ENCODE measurements at places on chromosomes 16 and 17. TPM values are rescaled to one million over a fixed set of nuclear protein-coding genes. Genes with fewer than 3 reads are reported as not detected.
A peak's percentile ranks its signal among the peaks of the same experiment; 100 is the strongest.

GRCh38 chr16:55834049-55834448 lies 1.2 kb upstream of the CES1 start:
- no peak for DNase-seq

DNA sequence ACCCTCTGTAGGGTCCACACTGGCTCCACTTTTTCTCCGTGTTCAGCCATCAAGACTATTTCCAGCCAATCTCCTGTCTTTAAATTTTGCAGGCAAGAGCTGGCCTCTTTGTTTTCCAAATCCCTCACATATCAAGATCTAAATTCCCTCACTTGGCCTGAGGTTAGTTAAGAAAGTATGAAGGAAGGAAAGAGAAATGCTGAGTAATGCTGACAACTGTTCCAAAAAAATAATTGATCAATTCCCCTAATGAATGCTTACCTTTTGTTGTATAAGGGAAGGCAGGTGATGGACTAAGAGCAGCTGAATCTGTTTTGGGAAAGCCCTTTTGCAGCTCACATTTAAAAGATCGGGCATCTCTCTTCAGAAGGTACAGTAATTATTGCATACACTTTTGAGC lies 105.1 kb upstream of the KCNJ16 start:
- DNase-seq = no peak

CCL1 gene
- not detected for total RNA-seq

- DNase-seq = peak; percentile 93
Observed at GRCh38 chr16:30805370-30806169, 18.6 kb upstream of the ZNF629 start.

- DNase-seq = no peak
Observed at GRCh38 chr17:6797718-6798351, 21.8 kb downstream of the FBXO39 start.

- DNase-seq = no peak
Observed at GRCh38 chr17:77726549-77727006, 231.9 kb upstream of the TNRC6C start.

ZNF385C gene
- total RNA-seq = 0.63 TPM

PPY gene
- not detected for total RNA-seq

- no peak for DNase-seq
Observed at GRCh38 chr16:14354561-14355351, 275.3 kb downstream of the PARN start.

Measured in hepatocyte (in vitro differentiated cells).